Transverse colon (tissue), 4 donors: ENCODE measurements at places on chromosomes 12 and 14. TPM values are rescaled to one million over a fixed set of nuclear protein-coding genes. Genes with fewer than 3 reads are reported as not detected.

DNA sequence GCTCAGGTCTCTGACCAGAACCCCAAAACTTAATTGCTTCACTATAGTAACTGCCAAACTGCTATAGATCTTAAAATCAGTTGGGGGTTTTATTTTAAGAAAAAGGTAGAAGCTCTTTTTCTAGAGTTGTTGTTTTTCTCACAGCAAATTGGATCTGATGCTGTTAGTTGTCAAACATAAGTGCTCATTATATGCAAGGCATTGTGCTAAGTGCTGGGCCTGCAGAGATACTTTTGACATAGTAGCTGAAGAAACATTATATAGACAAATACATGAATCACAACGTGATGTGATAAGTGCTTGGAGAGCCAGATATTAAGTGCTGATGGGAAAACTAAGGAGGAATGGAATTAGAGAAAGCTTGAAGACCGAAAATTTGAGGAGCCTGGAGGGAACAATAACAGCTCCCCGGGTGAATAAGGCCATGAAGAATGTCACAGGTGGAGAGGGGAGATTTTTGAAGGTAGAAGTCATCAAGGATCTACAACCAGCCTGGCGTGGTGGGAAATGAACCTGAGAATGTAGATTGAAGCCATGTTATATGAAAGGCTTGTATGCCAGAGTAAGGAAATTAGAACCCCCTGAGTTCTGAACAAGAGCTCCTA is 126.5 kb downstream of the DYRK2 start:
- H3K4me1 ChIP-seq = peaks cover 8% of the 10 kb centered on the region
- DNase-seq = no peak
- H3K4me3 ChIP-seq = no peak overlapping the region
- no peaks in the 10 kb centered on the region for H3K27me3 ChIP-seq
- no peaks in the 10 kb centered on the region for H3K36me3 ChIP-seq

DNA sequence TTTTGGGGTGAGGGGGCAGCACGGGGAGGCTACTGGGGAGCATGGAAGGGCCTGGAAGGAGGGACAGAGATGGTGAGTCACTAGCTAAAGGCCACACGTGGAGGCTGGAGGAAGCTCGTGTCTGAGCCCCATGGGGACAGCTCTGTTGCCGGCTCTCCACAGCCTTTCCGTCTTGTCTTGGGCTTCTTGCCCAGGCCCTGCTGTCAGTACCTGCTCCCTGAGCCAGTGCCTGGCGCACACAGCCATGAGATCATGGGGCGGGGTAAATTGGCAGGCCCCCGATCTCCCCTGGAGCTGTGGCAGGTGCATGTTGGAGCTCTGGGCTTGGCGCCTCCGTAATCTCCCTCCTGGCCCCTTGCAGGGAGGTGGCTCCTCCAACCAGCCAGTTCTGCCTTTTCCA is 16.1 kb upstream of the KRT80 start:
- H3K4me3 ChIP-seq = no peak overlapping the region
- no peak for DNase-seq
- no peaks in the 10 kb centered on the region for H3K36me3 ChIP-seq
- H3K27me3 ChIP-seq = no peaks in the 10 kb centered on the region

- H3K36me3 ChIP-seq = no peaks in the 10 kb centered on the region
- H3K27ac ChIP-seq = no peak overlapping the region
- no peak for DNase-seq
- no peak overlapping the region for H3K4me3 ChIP-seq
- H3K27me3 ChIP-seq = no peaks in the 10 kb centered on the region
Observed at GRCh38 chr14:104805941-104806624, 5.2 kb downstream of the ZBTB42 start.

DNA sequence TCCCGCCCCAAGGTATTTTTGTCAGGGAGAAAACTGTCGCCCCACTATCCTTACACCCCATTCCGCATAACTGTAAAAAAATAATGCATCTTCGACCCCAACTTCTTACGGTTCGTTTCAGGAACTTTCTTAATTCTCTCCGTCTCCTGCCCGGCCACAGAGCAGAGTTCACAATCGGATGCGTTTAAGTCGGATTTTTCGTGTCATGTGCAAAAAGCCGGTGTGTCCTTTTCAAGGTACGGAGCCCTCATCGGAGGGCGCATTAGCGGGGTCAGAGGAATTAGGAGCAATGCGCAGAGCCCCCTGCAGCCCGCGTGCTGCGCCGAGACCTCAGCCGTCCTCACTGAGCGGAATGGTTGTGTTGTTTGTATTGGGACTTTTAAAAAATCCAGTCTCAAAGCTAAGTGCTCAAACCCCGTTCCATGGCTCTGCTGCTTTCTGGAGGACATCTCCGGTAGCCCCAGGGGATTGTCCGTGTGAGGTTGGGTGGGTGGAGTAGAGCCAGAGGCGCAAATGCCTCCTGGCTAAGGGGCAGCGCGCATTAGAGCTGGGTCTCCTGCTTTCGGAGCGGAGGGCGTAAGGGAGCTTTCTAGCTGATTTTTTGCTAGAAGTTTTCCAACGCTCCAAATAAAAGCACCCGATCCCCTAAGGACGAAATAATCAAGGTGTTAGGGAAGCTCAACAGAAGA is 3.9 kb upstream of the GSC start:
- H3K4me1 ChIP-seq = peaks cover 18% of the 10 kb centered on the region
- H3K36me3 ChIP-seq = no peaks in the 10 kb centered on the region
- no peak overlapping the region for H3K4me3 ChIP-seq
- H3K27ac ChIP-seq = no peak overlapping the region

The OR4E2 gene
- not detected for total RNA-seq

The DPPA3 gene
- total RNA-seq = not detected

The CIDEB gene
- 168 TPM for total RNA-seq

- H3K4me3 ChIP-seq = no peak overlapping the region
- no peaks in the 10 kb centered on the region for H3K27me3 ChIP-seq
- H3K36me3 ChIP-seq = peaks cover 2% of the 10 kb centered on the region
- H3K4me1 ChIP-seq = peaks cover 56% of the 10 kb centered on the region
Observed at GRCh38 chr12:124910561-124911478, 3.6 kb downstream of the UBC start.

- no peaks in the 10 kb centered on the region for H3K27me3 ChIP-seq
- no peak overlapping the region for H3K4me3 ChIP-seq
- peaks cover 6% of the 10 kb centered on the region for H3K4me1 ChIP-seq
- no peak overlapping the region for H3K27ac ChIP-seq
Observed at GRCh38 chr14:52514046-52514811, 38.1 kb downstream of the TXNDC16 start.

DNA sequence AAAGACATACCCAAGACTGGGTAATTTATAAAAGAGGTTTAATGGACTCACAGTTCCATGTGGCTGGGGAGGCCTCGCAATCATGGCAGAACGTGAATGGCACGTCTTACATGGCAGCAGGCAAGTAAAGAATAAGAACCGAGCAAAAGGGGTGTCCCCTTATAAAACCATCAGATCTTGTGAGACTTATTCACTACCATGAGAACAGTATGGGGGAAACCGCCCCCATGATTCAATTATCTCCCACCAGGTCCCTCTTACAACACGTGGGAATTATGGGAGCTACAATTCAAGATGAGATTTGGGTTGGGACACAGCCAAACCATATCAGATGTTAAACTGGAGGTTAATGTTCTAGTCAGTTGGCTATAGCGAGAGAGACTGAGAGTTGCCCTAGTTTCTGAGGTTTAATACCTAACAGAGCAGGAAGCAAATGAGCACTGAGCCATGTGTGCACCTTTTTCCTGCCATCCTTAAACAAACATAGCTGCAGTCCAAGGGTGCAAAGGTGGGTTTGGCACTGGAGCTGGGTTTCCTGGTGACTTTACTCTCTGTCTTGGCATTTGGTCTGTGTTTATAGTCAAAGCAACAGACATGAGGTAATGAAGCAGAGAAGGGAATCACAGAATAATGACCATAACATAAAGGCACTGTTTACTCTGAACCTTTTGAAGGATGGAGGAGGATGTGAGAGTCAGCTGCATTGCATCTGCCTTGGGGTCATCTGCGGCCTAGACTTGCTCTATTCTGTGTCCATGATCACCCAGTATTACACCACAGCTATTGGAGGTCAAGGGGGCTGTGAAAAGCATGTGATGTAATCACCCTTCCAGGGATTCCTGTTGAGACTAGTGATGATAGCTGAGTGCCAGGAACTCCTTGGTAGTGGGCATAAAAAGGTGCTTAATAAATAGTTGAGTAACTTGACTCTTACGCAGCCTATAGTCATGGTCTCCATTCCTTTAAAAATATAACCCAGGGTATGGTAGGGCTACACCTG is 83.6 kb upstream of the USP44 start:
- peaks cover 13% of the 10 kb centered on the region for H3K4me1 ChIP-seq
- no peaks in the 10 kb centered on the region for H3K27me3 ChIP-seq
- H3K4me3 ChIP-seq = no peak overlapping the region
- DNase-seq = peak; percentile 80
- no peaks in the 10 kb centered on the region for H3K36me3 ChIP-seq

DNA sequence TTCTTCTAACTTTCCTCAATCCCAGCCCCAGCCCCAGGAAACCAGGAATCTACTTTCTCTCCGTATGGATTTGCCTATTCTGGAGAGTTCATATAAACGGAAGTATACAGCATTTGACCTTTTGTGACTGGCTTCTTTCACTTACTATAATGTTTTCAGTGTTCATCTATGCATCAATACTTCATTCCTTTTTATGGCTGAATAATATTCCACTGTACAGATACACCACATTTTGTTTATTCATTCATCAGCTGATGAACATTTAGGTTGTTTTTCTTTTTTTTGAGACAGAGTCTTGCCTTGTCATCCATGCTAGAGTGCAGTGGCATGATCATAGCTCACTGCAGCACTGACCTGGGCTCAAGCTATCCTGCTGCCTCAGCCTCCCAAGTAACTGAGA is 3.9 kb upstream of the PLEKHG3 start:
- H3K27ac ChIP-seq = no peak overlapping the region
- H3K36me3 ChIP-seq = no peaks in the 10 kb centered on the region
- DNase-seq = no peak
- H3K27me3 ChIP-seq = no peaks in the 10 kb centered on the region
- H3K4me3 ChIP-seq = no peak overlapping the region

The EID3 gene
- 18.6 TPM for total RNA-seq

DNA sequence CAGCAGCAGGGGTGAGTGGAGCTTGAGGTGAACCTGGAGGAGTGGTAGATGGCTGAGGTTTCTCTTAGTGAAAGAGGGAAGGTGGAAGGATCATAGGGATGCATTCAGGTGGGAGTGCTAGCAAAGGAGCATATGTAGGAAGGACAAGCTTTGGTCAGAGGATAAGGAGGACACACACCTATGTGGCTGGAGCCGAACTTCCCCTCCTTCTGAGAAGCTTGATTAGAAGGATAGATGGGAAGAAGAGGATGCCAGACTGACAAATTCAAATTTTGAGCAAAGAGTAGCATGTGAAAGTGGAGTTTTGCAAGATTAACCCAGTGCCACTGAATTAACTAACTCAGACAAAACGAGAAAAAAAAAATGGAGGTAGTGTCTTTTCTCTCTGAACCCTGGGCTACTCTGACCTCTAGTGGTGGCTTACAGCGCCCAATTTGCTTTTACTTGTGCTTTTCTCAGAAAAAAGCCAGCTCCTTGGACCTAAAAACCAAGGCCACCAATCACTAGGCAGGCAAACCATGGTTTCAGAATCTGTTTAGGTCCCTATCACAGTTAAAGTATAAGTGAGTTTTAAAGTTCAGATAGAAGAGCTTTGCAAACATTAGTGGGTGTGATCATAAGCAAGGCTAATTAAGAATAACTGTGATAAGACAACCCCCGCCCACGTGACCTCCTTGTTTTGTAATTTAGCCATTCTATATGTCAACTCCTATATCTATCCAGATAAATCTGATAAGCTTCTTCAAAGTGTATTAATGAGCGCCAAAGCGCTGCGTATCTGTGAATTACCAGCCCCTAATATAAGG is 15.5 kb downstream of the EMP1 start:
- H3K4me3 ChIP-seq = no peak overlapping the region
- DNase-seq = peak; percentile 65
- peaks cover 22% of the 10 kb centered on the region for H3K4me1 ChIP-seq
- H3K27ac ChIP-seq = no peak overlapping the region
- H3K36me3 ChIP-seq = no peaks in the 10 kb centered on the region
- no peaks in the 10 kb centered on the region for H3K27me3 ChIP-seq

The LPAR5 gene
- total RNA-seq = 50.1 TPM

DNA sequence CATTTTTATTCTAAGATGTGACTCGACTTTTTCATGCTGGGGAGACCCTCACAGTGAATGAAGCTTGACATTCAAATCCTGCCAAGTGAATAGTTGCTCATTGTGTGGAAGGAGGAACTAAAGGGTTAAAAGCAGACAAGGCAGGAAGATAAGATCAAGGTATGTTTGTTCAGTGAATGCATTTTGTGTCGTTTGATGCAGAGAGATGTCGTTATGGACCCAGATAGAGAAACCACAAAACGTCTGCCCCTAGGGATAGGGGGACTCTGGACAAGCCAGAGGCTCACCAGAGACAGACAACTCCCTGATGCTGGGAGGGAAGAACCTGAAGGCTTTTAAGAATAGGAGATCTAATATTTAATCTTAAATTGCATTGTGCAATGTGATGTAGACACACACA is 72.5 kb upstream of the MYL2 start:
- H3K27me3 ChIP-seq = no peaks in the 10 kb centered on the region
- no peak overlapping the region for H3K27ac ChIP-seq
- no peaks in the 10 kb centered on the region for H3K4me1 ChIP-seq
- no peak overlapping the region for H3K4me3 ChIP-seq
- no peak for DNase-seq

- no peak overlapping the region for H3K27ac ChIP-seq
- no peak for DNase-seq
- H3K4me1 ChIP-seq = no peaks in the 10 kb centered on the region
- H3K4me3 ChIP-seq = no peak overlapping the region
- no peaks in the 10 kb centered on the region for H3K27me3 ChIP-seq
Observed at GRCh38 chr14:38629412-38629811, 373.5 kb upstream of the CLEC14A start.

DNA sequence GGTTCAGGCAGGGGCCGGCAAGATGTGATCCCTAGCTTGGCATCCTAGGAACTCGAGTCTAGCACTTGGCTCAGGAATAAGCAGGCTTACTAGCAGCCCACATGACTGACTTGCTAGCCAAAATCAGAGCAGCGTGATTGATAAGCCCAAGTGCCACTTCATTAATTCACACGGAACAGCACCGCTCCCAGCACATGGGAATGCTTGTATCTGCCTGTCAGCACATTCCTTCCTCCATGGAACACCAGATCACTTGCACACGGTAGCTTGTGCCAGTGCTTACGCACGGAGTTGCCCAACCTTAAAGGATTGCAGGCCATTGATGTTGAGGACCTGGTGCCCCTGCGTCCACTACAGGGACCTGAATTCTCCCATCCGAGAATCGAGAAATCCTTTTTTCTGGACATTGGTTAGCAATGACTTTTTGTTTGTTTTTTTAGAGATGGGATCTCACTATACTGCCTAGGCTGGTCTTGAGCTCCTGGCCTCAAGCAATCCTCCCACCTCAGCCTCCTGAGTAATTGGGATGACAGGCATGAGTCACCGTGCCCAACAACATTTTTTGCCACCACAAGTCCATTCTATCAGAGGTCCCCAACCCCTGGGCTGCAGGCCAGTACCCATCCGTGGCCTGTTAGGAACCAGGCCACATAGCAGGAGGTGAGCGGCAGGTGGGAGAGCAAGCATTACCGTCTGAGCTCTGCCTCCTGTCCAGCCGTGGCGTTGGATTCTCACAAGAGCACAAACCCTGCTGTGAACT is 30.6 kb upstream of the TSPAN9 start:
- DNase-seq = no peak
- H3K4me1 ChIP-seq = no peaks in the 10 kb centered on the region
- peaks cover 3% of the 10 kb centered on the region for H3K27me3 ChIP-seq
- no peak overlapping the region for H3K27ac ChIP-seq
- H3K4me3 ChIP-seq = no peak overlapping the region

- no peak overlapping the region for H3K4me3 ChIP-seq
- H3K4me1 ChIP-seq = no peaks in the 10 kb centered on the region
- no peak for DNase-seq
- no peaks in the 10 kb centered on the region for H3K36me3 ChIP-seq
Observed at GRCh38 chr14:32980178-32980901, 41.7 kb downstream of the NPAS3 start.

GRCh38 chr14:21136024-21136423 is 19.8 kb downstream of the OR5AU1 start:
- no peak overlapping the region for H3K4me3 ChIP-seq
- H3K27me3 ChIP-seq = no peaks in the 10 kb centered on the region
- DNase-seq = no peak
- H3K36me3 ChIP-seq = no peaks in the 10 kb centered on the region
